ENCODE measurements at places on chromosomes 2 and 18.

DNA sequence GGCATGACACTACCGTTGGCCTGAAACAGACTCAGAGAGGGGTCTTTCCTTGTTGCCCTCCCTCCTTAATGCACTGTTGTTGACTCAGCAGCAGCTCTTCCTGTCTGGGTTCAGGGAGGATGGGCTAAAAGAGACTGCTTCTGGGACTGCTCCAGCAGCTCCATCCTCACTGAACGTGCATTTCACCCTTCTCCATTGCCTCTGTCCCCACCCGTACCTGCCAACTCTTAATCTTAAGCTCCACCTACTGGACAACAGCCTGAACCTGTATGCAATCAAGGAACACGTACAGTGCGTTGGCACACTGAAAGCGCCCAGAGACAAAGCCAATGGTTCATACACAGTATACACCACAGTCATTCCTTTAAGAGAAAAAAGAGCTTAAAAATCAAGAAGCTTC, 230.8 kb upstream of the RAB6C start:
- peak; percentile 39 for DNase-seq

DNA sequence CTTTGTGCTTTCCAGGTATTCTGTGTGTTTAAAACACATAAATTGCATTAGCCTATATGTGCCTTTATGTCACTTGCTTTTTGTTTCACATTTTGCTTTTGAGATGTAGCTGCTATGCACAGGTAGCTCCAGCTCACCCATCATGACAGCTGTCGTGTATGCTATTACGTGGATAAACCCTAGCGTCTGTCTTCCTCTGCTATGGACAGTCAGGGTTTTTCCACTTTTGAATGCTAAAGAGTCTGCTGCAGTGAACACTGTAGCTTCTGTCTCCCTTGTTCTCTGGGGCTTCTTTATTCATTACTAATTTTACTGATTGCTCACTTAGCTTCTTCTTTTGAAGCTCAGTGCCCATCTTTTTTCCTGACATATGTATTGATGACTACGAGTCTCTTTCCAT, 24.7 kb upstream of the MBP start:
- no peak for DNase-seq

- no peak for DNase-seq
These were observed 41.9 kb downstream of the PRKD3 start for GRCh38 chr2:37282746-37283145.

- DNase-seq = no peak
These were observed 401.0 kb downstream of the SUCLG1 start for GRCh38 chr2:84057917-84058560.

GRCh38 chr2:7272210-7272609, 355.0 kb downstream of the RNF144A start:
- DNase-seq = no peak

DNA sequence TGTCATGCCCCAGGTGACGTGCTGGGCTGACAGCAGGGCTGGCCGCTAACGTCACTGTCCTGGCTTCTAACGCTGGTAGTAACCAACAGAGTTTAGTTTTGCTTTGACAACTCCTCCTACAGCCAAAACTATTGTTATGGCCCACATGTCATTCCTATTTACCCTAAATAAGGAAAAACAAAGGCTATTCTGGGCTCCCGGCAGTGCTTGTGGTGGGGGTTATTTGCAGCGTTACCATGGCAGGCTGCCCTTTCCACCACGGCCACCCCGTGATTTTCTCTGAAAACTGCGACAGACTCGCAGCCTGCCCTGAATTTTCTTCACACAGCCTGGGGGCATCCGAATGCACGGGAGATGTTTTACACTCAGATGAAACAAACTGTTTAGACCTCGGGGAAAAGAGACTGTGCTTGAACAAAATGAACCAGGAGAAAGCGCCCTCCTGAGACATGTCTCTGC, 115.2 kb downstream of the FAM210A start:
- peak; percentile 80 for DNase-seq

- no peak for DNase-seq
These were observed 390.6 kb downstream of the ERBB4 start for GRCh38 chr2:212147921-212148513.

GRCh38 chr2:195697681-195698220, 40.7 kb downstream of the SLC39A10 start:
- no peak for DNase-seq

DNA sequence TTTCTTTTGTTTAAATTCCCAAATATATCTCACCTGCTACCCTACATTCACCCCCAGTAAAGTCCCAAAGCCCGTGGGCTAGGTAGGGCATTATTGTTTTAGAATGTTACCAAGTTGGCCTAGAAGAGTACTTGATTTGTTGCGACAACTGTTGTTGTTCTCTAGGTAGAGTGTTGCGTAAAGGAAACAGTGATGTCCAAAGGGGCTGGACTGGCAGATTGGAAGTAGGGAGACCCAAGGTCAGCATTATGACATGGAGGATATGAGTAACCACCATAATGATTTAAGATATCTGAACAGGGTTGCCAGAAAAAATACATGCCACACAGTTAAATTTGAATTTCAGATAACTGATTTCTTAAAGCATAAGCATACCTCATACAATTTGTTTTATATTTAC, 39.2 kb downstream of the SCN1A start:
- DNase-seq = no peak

GRCh38 chr2:64846177-64846576, 143.0 kb upstream of the SLC1A4 start:
- DNase-seq = no peak

- DNase-seq = no peak
These were observed 2.8 kb downstream of the PTPN18 start for GRCh38 chr2:130358420-130359350.

DNA sequence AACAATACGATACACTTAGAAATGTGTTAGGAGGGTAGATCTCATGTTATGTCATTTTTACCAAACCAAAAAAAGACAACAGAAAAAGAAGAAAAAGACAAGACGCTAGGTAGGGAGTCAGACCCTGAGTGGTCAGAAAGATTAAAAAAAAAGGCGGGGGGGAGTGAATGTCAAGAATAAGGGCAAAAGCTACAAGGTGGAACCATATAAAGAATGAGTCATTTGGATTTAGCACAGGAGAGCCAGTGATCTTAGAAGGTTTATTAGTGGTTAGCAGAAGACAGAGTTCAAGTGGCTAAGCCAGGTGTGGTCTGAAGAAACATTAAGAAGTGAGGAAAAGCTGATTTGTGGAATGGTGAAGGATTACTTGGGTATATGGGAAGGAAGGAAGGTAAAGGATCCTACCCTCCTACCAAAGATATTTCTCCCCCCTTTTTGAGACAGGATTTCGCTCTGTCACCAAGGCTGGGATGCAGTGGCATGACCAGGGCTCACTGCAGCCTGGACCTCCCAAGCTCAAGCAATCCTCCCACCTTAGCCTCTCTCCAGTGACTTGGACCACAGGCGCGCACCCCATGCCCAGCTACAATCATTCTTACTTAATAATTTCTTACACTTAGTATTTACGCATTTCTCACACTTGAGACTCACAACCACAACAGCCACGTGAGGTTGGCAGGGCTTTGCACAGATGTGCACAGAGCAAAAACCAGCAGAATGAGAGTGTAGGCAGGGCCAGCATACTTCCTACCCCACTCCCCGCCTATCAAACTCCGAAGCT, 2.6 kb downstream of the DSC2 start:
- no peak for DNase-seq

DNA sequence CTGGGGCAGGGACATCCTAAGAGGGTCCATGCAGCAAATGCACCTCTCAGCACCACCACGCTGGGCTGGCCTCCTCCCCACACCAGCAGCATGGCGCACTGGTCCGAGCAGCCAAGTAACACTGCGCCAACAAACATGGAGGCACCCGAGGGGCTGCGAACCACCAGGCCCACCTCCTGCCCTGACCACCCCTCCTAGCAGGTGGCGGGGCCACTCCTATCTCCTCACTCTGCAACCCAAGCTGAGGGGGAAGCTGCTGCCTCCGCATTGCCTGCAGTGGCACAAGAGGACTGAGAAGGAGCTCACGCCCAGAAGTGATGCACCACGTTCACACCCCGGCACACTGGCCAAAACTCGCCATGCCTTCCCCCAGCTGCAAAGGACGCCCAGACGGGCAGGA, 94.4 kb downstream of the EIPR1 start:
- no peak for DNase-seq

DNA sequence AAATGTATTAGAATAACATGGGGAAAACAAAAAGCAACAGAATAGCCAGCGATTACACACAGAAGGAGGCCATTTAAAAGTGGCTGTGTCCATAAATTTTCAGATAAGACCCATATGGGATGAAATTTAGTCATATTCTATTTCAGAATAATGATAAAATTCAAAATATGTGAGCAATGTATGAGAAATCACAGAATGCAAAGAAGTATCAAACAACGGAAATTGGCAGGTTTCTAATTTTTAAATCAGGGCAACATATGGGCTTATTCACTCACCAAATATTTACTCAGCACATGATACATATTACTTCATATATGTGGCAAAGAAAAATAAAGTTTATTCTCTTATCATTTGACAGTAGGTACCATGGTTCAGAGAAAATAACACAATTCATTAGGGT, 208.5 kb downstream of the GRB14 start:
- no peak for DNase-seq

DNA sequence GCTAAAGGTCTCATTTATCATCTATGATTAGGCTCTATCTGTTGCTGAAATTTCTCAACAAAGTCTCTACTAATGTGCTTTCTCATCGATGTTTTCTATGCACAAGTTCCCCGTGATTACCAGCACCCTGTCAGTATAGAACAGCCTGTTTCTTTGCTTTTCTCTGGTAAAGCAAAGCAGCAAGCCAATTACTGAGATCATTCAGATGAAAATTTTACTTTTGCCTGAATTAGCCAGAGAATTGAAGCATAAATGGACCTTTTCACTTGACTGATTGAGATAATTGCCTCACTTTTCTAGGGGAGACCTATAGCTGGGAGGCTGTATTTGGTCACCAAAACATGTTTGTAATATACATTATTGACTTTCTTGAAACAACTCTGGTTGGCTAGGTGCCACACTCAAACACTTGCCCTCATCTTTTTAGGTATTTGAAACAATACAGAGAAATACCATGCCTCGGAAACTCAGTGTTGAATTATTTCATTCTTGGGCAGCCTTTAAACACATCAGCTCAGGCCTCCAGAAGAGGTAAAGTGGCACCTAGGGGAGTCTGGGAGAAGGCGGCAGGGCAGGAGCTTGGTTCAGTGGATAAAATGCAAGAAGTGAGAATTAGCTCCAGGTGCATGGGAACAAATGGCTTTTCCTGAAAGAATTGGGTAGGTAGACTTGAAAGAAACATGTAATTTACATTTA, 96.2 kb downstream of the GALNT3 start:
- peak; percentile 24 for DNase-seq

Measured in Ammon's horn (tissue), 1 donor.